ENCODE measurements at places on chromosomes 16 and 17.

DNA sequence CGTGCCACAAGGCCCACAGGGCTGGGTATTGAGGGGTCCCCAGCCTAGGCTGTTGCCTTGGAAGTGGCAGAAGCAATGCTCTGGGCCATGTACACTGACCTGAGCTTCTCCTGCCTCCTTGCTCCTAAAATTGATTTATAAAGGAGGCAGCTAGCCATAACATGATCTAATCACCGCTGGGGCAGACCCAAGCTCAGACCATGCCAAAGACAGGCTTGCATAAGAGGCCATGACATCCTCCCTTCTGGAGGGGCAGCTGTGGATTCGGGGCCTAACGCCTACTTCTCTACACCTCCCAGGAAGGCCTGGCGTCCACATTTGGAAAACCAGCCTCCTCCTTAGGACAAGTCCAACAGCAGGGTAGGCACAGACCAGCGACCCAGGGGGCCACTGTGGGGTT lies 12.3 kb downstream of the HSD11B2 start:
- no peak for DNase-seq

DNA sequence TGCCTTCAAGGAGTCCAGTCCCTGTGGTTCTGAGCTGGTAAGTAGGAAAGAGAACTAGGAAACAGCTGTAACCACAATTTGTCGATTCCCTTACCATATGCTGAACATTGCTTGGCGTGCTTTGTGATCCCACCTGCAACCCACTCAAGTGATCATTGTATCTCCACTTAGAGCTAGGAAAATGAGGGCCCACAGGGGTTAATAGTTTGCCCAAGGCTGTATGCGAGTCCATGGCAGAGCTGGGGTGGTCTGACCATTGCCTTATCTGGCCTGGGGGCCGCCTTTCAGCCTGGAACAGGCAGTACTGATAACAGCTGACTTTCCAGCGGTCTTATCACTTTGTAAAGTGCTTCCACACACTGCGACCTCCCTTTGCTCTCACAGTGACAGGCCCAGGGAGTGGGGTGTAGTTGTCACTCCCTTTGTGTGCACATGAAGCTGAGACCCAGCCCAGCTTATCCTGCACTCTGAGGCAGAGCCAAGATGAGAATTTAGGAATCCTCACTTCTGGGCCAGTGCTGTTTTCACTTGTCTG lies 9.8 kb downstream of the MYL4 start:
- DNase-seq: no peak

DNA sequence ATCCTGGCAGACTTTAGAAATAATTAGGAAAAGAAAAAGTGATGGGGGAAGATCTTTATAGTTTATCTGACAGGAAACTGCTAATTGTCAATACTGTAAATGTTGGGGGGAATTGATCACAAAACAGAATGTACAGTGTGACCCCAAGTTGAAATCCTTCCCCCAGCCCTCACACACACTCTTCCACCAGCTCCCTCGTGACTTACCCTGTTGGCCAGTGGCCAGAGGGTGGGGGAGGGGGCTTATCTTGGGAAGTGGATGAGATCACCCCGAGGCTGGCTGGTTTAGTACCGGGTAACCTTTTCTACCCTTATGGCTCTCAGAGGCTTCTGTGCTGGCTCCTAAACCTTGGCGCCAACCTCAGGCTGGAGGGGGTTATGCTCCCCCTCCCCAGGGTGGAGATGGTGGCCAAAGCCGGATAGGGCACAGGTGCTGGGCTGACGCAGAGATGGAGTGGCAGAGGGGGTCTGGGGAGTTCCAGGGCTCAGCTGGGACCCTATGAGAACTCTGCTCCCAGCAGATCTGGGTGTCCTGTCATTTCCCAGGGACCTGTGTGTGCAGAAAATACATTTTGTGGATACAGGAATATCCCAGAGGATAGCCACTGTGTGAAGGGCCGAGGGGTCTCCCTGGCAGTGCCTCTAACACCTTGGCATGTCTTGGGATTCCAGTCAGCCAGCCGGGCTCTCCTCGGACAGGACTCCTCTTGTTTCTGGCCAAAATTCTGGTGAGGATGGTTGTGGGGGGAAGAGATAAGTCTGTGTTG lies 18.6 kb downstream of the CDH16 start:
- no peak for DNase-seq

- no peak for DNase-seq
Observed at GRCh38 chr17:67555855-67556254, 161.9 kb upstream of the NOL11 start.

DNA sequence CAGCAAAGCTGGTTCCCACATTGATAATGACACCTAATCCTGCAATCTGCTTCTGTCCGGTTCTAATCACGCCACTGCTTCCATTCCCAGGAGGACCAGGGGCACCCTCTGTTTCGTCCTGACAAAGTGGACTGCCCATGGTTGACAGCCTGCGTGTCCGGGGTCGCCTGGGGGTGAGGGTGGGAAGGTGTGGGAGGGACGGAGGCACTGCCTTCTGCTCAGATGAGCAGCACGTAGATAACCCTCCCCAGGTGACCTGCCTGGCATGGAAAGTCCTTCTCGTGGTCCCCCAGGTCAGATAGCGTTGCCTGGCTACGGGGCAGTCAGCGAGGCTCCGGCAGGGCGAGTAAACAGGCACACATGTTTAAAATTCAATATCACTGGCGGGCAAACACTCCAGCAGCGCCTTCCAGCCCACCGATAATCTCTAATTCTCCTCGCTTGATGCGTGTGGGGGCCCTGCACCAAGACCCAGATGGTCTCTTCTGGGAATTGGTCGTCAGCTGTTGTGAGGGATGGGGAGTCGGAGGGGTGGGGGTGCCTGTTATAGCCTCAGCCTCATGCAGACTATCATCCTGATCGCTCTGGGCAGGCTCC lies 132.2 kb downstream of the RAP1GAP2 start:
- DNase-seq: no peak

DNA sequence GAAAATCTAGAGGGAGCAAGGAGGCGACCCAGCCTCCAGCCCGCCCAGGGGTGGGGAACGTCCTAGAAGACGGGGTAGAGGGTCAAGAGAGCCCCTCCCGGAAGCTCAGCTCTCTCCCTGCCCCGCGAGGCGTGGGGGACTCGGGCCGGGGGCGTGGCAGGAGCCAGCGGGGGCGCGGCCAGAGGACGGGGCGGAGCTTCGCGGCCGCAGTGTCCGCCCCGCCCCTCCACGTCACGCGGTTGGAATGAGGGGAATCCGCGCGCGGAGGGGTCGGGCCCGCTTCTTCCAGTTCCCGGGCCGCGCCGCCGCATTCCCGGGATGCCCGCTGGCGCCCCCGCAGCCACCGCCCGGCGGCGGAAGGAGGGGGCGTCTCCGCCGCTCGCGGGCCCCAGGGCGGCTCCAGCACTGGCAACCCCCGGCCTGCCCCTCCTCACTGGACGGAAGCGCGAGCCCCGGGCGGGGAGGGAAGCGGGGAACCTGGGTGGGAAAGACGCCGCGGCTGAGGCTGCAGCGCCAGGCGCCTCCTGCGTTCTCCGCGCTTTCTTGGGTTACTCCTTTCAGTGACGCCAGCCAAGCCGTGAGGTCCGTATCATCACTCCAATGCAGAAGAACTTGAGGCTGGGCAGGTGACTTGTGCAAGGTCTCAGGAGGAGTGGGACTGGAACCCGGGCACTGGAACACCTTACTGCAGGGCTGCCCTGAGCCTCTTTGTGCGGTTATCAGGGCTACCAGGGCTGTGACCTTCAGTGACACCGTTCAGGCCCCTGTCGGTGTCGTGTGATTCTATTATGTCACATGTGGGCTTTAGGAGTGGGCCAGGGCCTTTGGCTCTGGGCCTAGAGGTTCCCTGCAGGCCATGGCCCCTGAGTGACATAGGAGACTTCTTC lies 4.3 kb downstream of the MYO1C start:
- peak; percentile 61 for DNase-seq

- no peak for DNase-seq
Observed at GRCh38 chr17:68133346-68134045, 98.0 kb downstream of the KPNA2 start.

DNA sequence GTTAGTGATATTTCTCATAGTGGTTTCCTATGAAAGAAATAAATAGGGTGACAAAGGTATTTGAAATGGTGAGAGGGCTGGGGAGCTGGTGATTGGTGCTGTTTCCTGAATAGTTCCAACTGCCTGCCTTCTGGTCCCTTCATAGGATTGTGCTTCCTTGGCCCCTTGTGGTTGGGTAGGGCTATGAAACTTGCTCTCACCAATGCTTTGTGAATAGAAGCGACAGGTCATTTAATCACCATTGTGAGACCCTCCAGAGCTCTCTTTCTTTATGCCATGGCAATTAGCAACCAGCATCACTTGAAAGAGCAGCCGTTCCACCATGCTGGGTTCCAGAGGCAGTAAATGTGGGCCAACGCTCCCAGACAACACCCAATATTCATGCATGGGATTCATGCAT lies 23.7 kb upstream of the WWOX start:
- no peak for DNase-seq

GRCh38 chr17:62722625-62723024 lies 85.5 kb downstream of the MARCHF10 start:
- no peak for DNase-seq

- DNase-seq: no peak
Observed at GRCh38 chr16:48054881-48055601, 100.8 kb downstream of the ABCC12 start.

- no peak for DNase-seq
Observed at GRCh38 chr17:33234930-33235685, 58.0 kb downstream of the ASIC2 start.

GRCh38 chr16:30113031-30113710 lies at the start of gene GDPD3:
TSS of gene GDPD3 (minus strand) at chr16:30113537. CDS start at chr16:30113478, 59 bp downstream.
- DNase-seq: no peak

DNA sequence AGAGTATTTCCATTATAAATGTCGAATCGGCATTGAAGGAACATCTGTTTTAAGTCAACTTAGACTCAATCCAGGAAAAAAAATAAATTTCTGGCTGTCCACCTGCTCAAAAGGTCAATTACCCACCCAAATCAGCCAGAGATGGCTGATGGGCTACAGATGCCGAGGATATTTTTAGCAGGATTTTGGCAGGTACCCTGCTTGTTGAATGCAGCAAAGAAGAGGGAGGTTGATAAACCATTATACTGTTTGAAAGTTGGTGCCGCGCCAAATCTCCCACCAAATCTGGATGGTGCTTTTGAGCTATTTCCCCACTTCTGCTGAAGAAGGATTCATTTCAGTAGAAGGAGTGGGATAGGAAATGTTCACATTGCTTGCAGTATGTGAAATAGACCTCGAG lies 537.7 kb downstream of the MAF start:
- no peak for DNase-seq

DNA sequence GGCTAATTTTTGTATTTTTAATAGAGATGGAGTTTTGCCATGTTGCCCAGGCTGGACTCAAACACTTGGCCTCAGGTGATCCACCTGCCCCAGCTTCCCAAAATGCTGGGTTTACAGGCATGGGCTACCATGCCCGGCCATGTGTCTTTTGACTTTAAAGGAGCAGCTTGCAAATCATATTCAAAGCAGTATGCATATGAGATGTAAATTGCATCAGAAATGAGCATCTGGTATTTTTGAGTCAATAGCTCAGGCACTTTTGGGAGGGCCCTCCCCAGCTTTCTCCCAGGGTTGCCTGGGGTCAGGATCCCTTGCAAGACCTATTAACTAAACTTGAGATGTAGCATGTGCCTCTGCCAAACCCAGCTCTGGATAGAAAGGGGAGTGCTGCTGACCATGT lies 21.5 kb downstream of the EPOP start:
- DNase-seq: no peak

DNA sequence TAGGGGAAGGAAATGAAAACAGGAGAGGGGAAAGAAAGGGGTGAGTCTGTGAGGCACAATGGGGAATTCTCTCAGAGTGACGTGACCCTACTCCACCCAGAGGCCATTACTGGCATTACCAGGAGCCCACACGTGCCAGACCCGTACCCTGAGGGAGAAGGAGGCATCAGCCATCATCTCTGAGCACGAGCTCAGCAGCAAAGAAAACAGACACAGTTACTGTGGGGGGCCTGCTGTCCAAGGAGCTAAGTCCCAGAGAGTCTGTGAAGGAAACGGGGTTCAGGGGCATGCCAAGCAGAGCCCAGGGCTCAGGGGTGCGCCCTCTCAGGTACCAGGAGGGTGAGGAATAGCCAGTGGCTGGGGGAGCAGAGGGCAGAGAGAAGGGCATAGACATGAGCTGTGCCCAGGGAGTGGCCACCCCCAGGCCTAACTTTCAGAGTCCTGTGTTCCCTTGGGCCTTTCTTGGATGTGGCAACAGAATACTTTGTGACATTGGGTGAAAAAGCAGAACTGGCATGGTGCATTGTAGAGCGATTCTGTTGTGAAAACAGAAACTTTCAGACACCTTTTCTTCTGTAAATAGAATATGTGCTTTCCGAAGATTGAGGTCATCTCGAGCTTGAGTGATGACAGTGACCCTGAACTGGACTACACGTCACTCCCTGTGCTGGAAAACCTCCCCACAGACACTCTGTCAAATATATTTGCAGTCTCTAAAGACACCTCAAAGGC lies 11.3 kb downstream of the TAF1C start:
- DNase-seq: no peak

DNA sequence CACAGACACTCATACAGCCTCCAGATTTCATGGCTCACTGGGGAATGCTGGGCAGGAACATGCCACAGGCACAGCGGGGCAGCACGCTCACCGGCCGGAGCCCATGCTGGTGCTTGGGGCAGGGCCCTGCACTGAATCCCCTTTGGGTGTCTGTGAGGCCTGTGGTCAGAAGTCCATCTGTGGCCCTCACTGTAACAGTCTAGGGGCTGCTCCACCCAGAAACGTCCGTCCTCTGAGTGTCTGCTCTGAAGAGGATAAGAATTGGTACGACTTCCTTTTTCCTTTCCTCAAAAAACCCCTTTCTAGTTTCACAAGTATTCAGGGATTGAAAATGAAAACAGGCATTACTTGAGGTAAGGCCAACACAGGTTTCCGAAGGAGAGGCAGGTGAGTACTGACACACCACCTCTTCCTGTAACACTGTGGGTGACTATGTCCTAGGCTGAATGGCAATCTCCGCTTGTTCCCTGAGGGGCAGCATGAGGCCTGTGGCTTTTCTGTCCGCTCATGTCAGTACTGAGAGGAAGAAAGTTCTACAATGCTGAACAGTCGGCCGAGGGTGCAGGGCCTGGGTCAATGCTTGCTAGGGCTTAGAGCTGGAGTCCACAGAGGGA lies 42.5 kb downstream of the TMEM11 start:
- no peak for DNase-seq

DNA sequence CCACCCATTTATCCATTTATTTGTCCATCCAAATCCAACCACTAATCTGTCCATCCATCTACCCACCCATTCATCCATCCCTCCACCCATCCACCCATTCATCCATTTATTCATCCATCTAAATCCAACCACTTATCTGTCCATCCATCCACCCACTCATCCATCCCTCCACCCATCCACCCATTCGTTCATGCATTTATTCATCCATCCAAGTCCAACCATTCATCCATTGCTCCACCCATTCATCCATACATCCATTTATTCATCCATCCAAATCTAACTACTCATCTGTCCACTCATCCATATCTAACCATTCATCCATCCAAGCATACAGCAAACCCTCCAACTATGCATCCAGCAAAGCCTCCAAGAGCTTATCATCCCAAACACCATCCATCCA lies 267.3 kb downstream of the XYLT1 start:
- DNase-seq: no peak

DNA sequence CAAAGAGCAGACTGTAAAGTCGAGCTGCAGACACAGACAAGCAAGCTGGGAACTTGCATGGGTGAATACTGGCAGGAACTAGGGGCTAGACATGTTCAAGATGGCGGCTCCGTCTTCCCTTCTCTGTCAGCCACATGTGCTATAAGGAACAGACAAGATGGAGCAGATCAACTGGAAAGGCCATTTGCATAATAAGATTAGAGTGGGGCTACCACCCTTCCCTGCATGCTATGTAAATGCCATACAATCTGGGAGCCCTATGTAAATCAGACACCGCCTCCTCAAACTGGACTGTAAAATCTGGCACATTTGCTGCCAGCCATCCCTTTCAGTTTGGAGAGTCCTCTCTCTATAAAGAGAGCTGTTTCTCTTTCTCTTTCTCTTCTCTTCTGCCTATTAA lies 640.1 kb upstream of the CDH8 start:
- DNase-seq: no peak
